ENCODE measurements at places on chromosomes 1 and 21.

DNA sequence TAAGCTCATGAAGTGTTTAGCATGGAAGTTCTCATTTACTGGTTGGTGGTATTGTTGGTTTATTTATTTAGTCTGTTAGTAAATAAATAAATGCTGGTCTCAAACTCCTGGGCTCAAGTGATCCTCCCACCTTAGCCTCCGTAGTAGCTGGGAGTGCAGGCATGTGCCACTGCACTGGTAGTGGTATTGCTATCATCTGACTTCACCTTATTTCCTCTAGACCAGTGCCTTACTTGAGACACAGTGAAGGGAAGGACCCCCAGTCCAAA lies 1.4 kb upstream of the SLC2A1 start:
- no peak for DNase-seq

DNA sequence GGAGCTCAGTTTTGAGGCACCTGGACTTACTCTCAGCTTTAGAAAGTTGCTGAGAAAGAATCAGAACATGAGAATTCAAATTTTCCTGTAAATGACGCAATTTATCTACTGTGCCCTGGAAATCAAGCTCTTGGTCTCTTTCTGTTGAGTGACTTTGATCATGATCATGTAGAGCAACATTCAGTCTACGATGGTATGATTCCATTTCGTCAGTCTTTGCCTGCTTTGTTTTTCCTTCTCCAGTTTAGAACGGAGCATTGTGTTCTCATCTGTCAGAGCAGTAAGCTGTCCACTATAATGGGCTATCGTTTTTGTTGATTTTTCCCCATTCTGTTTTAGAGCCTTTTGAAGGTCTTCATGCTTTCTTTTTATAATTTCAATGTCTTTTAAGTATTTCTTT lies 20.7 kb downstream of the SFT2D2 start:
- no peak for DNase-seq

- DNase-seq = no peak
Observed at GRCh38 chr1:46280092-46280491, 23.3 kb downstream of the LRRC41 start.

GRCh38 chr1:168910403-168910802 lies 181.4 kb upstream of the DPT start:
- DNase-seq = no peak

- DNase-seq = no peak
Observed at GRCh38 chr1:145689922-145690321, 17.2 kb downstream of the PDZK1 start.

GRCh38 chr1:240705579-240705978 lies 93.6 kb upstream of the GREM2 start:
- no peak for DNase-seq

- DNase-seq = no peak
Observed at GRCh38 chr21:35922618-35923017, 137.7 kb downstream of the SETD4 start.

GRCh38 chr1:24526940-24527542 lies 24.4 kb downstream of the RCAN3 start:
- no peak for DNase-seq

Data from GOT3 (cell line).